Neuronal stem cell (in vitro differentiated cells): ENCODE measurements at places on chromosomes 12 and 14.
A peak's percentile ranks its signal among the peaks of the same experiment; 100 is the strongest.

GRCh38 chr14:53310412-53310811 lies 157.3 kb upstream of the DDHD1 start:
- no peak for DNase-seq

DNA sequence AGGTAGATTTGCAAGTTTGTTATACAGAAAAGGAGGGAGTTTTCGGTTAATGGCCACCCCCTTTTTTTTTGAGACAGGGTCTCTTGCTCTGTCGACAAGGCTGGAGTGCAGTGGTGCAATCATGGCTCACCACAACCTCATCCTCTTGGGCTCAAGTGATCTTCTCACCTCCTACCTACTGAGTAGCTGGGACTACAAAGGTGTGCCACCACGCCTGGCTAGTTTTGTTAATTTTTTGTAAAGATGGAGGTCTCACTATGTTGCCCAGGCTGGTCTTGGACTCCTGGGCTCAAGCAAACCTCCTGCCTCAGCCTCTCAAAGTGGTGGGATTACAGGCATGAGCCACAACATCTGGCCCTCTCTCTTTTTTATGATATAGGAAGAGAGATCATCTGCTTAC lies 94.6 kb downstream of the CDK17 start:
- no peak for DNase-seq

DNA sequence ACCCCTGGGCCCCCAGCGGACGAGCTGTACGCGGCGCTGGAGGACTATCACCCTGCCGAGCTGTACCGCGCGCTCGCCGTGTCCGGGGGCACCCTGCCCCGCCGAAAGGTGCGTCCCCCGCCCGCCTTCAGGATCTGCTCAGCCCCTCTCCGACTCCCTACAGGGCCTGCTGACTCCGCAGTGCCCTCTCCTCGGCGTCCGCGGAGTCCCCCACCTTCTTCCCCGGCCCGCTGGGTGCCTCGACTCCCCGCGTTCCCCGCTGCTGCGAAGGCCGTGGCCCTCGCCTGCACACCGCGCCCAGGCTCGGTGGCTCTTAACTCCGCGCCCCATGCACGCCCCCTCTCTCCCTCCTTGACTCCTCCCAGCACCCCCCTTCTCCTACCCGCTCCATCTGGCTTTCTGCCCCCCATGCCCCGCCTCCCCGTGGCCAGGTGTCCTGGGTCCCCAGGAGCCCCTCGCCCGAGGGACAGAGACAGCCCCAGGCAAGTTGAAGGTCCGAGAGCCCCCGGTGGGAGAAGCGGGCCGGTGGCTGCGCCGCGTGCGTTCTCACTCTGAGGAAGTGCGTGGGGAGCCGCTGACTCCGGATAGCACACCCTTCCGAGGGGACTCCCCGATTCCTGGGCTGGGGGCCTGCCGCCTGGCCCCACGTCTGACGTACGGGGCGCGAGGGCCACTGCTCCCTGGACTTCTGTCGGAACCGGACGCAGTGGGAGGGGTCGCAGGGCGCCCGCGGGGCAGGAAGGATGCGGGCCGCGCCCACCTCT lies 594 bp downstream of the TAMALIN start:
- no peak for DNase-seq

DNA sequence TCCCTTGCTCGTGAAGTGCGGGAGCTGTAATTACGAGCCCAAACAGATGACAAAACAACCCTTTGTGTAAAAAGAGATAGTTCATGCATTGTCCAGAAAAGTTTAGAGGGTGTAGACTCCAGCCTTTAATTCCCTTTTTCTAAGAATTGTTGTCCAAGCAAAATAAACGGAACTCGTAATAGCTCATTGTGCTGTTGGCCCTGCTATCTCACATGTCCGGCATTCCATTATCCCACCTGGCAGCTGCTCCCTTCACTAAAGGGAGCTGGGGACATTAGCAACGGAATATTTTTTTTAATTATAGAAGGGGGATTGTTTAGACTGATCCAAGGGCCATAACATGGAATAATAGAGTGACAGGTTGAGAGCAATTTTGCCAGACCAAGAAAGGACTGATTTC lies 277.5 kb upstream of the TBX3 start:
- no peak for DNase-seq

DNA sequence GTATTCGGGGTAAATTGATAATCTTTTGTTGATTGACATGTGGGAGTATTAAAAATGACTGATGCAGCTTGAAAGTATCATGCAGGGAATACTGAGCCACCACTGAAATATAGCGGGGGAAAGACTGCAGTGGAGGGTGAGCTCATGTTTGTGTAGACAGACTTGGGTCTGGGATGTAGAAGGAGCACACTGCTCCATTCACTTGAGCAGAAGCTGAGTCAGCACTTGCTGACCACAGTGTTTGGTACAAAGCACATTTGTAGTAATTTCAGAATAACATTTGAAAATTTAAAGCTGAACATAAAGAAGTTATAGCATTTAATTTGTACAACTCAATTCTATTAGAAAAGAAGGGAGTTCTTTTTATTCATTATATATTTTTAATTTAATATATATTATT lies 304.3 kb upstream of the PRICKLE1 start:
- no peak for DNase-seq

DNA sequence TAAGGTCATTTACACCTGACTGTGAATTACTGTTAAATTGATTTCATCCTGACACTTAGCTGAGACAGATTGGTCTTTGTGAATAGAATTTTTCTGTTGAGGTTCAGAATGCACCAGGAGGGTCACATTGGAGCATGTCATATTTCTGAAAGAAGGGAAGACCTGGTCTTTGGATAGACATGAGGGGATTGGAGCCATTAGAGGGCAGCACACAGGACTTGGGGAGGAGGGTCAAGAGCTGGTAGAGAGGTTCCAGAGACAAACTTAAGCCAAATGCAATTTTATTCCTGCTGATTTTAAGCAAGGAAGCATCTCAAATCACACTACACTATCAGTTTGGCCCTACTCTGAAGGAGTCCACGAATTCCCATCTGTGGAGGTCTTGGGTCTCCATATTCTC lies 41.1 kb downstream of the GUCY2C start:
- no peak for DNase-seq

- no peak for DNase-seq
Measured at GRCh38 chr12:125284087-125284486, 218.9 kb downstream of the AACS start.

DNA sequence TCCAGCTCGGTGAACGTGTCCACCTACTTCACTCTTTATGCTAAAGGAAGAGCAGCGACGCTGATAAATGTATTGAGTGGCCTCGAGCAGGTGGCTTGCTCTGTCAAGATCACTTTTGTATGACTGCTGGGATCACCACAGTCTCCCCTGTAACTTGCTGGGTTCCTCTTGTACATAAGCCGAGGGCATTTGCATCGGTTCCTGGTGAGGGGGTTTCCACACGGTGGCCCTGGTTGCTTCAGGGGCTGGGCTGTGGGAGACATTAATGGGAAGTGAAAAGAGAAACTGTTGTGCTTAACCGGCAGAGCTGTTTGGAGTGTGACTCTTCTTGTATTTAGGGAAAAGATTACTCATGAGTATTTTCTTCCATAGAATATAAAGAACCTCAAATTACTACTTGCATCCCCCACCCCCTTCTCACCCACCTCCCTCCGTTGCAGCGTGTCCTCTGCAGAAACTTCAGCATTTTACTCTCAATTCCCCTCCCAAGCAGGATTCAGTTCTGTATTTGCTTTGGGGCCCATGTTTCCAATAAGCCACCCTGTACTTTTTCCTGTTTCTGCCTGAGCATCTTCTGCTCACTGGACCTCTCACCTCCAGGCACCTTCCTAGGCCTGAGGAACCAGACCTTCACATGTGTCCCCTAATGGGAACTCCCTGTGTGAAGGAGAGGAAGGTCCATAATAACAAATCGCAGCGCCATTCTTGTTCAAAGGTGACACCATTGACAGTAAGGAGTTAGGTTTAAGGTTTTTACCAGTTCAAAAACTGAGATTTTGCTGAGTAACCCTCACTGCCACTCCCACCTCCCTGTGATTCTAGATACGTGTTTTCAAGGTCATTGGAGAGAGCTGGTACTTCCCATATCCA lies 187.0 kb downstream of the ETV6 start:
- DNase-seq, result no peak

GRCh38 chr12:89344862-89345202 lies 7.5 kb downstream of the DUSP6 start:
- DNase-seq, result no peak

- DNase-seq, result peak; percentile 20
Measured at GRCh38 chr14:92121207-92121669, 268 bp downstream of the NDUFB1 start.

GRCh38 chr12:12181511-12181910 lies 85.3 kb downstream of the LRP6 start:
- DNase-seq, result no peak

DNA sequence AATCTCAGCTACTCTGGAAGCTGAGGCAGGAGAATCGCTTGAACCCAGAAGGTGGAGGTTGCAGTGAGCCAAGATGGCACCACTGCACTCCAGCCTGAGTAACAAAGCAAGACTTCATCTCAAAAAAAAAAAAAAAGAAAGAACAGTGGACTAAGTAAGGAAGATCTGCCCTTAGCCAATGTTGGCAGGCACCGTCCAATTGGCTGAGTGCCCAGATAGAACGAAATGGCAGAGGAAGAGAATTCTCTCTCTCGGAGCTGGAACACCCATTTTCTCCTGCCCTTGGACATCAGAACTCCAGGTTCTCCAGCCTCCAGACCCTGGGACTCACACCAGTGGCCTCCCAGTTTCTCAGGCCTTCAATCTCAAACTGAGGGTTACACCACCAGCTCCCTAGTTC lies 49.9 kb downstream of the ESR2 start:
- no peak for DNase-seq

DNA sequence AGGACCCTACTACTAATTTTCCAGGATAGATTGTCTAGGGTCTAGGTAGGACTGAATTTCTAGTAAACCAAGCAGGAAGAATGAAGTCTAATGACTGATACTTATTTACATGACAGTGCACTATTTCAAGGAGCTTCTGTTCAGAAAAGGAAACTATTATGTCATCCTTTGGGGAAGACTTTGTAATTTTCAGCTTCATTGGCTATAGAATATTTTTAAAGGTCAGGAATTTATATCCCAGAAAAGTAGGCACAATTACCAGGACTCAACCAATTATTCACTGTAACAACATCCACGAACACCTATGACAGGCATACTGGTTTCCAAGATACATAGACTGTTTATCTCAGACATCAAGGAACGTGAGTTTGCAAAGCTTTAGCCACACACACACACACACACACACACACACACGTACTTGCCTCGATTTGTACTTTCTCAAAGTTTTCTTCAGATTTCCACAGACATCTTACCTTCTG lies 23.2 kb downstream of the OR6S1 start:
- no peak for DNase-seq
